T-helper 1 cell (primary cell): ENCODE measurements at places on chromosomes 3 and 15.

DNA sequence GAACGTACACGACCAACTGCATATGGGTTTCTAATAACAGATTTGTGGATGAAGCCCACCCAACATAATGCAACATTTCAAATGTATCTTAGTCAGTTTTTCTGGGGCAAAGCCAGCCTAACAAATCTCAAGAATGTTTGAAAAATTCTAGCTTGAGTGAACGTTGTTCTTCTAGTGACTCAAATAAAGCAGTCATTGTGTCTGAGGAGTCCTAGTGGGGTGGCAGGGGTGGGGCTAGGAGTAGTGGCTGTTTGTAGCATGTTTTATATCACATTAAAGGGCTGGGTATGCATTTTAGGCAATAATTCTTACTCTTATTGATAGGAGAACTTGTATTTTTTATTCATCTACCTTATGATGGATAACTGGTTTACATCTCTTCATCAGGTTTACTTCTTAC, 6.0 kb downstream of the B3GNT5 start:
- DNase-seq = no peak

DNA sequence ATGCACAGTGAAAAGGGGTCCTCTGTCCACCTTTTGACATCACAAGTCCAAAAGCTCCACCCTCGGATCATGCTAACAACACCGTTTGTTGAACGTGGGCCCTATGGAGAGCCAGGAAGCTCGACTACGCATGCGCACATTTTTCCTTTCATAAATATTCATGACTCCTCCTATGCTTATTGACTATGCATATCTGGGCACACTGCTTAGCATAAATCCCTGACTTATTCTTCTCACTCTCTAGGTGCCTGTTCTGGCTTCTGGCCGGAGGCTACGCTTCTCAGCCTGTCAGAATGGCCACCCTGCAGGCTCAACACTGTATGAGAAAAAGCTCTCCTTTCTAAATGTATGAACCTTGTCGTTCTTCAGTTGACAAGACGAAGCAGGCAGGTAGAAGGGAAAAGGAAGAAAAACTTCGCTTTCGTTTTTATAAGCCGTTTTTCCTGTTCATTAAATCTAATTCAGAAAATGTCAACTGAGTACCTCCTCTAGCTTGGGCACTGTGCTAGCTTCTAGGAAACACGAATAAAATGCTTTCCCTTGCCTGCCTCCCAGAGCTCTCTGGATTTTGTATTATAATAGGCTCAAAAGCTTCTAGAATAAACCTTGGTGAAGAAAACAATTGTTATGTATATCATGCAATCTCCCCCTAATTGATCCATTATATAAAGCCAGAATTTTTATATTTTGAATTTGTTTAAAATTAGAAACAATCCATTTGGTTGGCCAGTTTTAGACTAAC, 207.7 kb downstream of the ATP10A start:
- no peak for DNase-seq

- DNase-seq = no peak
These were observed 10.0 kb downstream of the MRPS25 start for GRCh38 chr3:15055019-15055557.

- no peak for DNase-seq
These were observed 138.0 kb downstream of the DTWD1 start for GRCh38 chr15:49758856-49759255.

- no peak for DNase-seq
These were observed 179.9 kb downstream of the CNTN6 start for GRCh38 chr3:1272546-1273265.

GRCh38 chr3:44104668-44105321, 136.9 kb upstream of the TOPAZ1 start:
- no peak for DNase-seq
